ENCODE measurements at places on chromosomes 4 and X. TPM values are rescaled to one million over a fixed set of nuclear protein-coding genes. Genes with fewer than 3 reads are reported as not detected.

The BMPR1B gene
- total RNA-seq, result 0.45 TPM

The CENPVL3 gene
- total RNA-seq, result not detected

The TMPRSS11D gene
- total RNA-seq, result not detected

The UGT2B10 gene
- not detected for total RNA-seq

The TKTL2 gene
- not detected for total RNA-seq

The PDZD11 gene
- 31.1 TPM for total RNA-seq

The TBX22 gene
- not detected for total RNA-seq

The SFRP2 gene
- 38.2 TPM for total RNA-seq

The CSN1S1 gene
- 32.3 TPM for total RNA-seq

The CCDC120 gene
- 4.0 TPM for total RNA-seq

The AMOT gene
- total RNA-seq, result 3.8 TPM

The DUX4 gene
- total RNA-seq, result not detected

The SETD7 gene
- 81.0 TPM for total RNA-seq

The TMEM33 gene
- total RNA-seq, result 49.7 TPM

The SLC6A8 gene
- total RNA-seq, result 45.9 TPM

The POU3F4 gene
- total RNA-seq, result not detected

The NXF2B gene
- not detected for total RNA-seq

The CTSO gene
- total RNA-seq, result 14.2 TPM

The SMIM10L2A gene
- total RNA-seq, result 0.39 TPM

The GRPR gene
- total RNA-seq, result not detected

The COX18 gene
- 11.7 TPM for total RNA-seq

The LAMP2 gene
- total RNA-seq, result 107 TPM

The DIPK2B gene
- 42.8 TPM for total RNA-seq

The STATH gene
- total RNA-seq, result not detected

The ODAPH gene
- not detected for total RNA-seq

The FAM9B gene
- total RNA-seq, result not detected

The ERVMER34-1 gene
- total RNA-seq, result not detected

The CHRDL1 gene
- total RNA-seq, result 248 TPM

Measured in mesenteric fat pad (tissue), 1 donor.